ENCODE measurements at places on chromosomes 11 and 22.

- DNase-seq = no peak
These were observed 155.7 kb downstream of the CWF19L2 start for GRCh38 chr11:107301878-107302277.

DNA sequence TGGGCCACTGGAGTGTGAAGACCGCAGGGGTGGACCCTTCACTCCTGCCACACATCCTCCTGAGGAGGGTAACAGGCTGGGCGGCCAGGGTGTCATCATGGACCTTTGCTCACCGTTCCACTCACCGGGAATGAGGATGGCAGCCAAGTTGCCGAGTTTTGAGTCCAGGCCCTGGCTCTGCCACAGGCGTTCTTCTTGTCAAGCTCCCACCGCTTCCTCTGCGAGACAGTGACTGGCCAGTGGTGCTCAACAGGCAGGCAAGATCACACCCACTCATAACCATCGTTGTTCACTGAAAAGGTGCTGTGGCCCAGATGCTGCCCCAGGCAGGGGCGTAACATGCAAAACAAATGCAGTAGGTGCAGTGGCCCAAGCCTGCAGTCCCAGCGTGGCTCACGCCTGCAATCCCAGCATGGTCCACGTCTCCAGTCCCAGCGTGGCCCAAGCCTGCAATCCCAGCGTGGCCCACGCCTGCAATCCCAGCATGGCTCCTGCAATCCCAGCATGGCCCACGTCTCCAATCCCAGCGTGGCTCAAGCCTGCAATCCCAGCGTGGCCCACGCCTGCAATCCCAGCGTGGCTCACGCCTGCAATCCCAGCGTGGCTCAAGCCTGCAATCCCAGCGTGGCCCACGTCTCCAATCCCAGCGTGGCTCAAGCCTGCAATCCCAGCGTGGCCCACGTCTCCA lies 5.0 kb upstream of the PANX2 start:
- no peak for DNase-seq

DNA sequence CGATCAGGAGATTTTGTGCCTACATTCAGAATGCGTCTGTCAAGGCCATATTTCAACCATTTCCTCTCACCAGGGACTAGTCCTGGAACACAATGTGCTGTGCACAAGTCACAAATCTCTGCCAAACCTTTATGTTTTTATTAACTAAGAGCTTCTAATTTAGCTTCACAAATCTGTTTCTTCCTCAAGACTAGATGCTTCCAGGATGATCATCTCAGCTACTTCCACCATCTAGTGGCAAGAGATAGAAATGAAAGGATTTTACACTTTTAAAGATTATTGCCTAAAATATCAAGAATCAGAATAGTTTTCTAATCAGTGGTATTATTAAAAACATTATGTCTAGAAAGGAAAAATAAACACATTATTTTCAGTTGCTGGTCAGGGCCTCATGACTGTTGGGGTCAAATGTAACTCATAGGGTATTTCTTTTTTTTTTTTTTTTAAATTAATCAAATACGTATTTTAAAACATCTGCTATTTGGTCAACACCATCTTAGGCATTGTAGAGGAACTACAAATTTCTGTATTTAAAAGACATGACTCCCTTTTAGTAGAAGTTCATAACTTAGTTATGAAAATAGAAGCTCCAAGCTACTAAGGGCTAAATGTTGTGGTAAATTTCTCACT lies 1102.6 kb downstream of the DLG2 start:
- peak; percentile 17 for DNase-seq

GRCh38 chr22:35558031-35558430 lies 17.4 kb downstream of the RASD2 start:
- DNase-seq = no peak

GRCh38 chr11:31361743-31362142 lies 7.8 kb downstream of the DCDC1 start:
- DNase-seq = no peak

- no peak for DNase-seq
These were observed 2.2 kb upstream of the GGT5 start for GRCh38 chr22:24247011-24247507.

DNA sequence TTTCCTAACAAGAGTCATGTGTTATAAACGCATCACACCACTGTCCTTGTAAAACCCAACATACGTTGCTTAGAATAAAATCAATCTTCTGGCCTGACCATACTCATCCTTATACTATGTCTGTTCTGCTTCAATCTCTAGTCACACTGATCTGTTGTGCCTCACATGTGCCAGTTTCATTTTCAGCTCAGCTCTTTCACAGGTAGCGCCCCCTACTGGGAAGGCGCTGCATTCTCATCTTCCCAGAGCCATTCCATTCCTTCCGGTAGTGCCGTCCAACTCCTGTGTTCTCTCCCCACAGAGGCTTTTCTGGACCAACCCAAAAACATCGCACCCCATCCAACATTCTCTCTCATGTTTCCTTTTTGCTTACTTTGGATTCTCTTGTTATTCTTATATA lies 22.2 kb downstream of the CASP5 start:
- DNase-seq = peak; percentile 34
